ENCODE measurements at places on chromosomes 12 and 14. TPM values are rescaled to one million over a fixed set of nuclear protein-coding genes. Genes with fewer than 3 reads are reported as not detected.

The SERPINA3 gene
- 111 TPM for total RNA-seq

The HOXC12 gene
- total RNA-seq = not detected

The COX8C gene
- not detected for total RNA-seq

The SLC17A8 gene
- total RNA-seq = not detected

The SEC23A gene
- total RNA-seq = 112 TPM

The ADGRD1 gene
- 39.5 TPM for total RNA-seq

The EIF2S3B gene
- total RNA-seq = not detected

The RIPK3 gene
- 16.5 TPM for total RNA-seq

The KRT5 gene
- 59.0 TPM for total RNA-seq

The RFLNA gene
- total RNA-seq = 9.5 TPM

The ENDOU gene
- 2.3 TPM for total RNA-seq

The TRIM9 gene
- total RNA-seq = 1.5 TPM

DNA sequence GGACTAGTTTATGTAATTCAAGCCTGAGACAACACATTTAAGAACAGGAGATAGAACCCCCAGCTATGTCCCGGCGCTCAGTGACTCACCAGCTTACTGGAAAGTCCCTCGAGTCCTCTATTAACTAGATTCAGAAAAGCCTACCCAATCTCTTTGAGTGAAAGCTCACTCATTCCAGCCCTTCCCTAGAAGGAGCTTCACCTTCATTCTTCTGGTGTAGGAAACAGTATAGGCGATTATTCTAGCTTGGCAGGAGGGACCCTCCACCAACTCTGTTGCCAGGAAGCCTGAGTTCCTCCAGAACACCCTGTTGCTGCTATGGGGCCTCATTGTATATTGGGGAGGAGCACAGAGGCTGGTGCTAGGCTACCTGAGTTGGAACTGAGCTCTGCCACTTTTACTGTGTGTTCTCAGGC, 57.2 kb upstream of the AEBP2 start:
- no peak for DNase-seq

DNA sequence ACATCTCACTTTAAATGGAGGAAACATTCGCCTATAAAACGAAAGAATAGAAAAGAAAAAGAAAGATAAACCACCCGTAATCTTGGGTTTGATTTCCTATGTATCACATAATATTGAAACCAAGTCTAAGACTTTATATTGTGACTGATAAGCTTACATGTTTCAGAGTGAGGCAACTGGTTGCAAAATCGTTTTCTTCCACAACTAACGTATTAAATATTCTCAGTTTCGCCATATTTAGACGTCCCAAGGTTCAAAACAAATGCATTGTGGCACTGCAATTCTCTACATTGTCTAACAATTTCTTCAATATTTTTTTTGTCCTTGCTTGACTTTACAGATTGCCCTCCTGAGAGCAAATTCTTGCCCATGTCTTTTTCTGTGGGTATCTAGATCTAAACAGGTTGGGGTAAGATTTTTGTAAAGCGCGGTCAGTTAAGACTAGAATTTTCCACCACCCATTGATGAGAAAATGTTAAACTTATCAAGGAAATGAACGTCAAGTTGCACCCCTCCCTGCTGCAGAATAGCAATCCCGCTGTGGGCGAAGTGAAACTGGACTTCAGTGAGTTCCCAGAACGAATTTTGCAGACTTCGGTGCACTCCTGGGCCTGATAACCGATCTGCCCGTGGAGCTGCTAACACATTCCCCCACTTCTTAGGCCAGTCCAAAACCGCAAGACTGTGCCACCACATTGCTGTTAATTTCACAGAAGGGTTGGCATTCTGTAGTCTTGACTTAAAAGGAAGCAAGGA, 2.7 kb downstream of the TBX3 start:
- DNase-seq = no peak

DNA sequence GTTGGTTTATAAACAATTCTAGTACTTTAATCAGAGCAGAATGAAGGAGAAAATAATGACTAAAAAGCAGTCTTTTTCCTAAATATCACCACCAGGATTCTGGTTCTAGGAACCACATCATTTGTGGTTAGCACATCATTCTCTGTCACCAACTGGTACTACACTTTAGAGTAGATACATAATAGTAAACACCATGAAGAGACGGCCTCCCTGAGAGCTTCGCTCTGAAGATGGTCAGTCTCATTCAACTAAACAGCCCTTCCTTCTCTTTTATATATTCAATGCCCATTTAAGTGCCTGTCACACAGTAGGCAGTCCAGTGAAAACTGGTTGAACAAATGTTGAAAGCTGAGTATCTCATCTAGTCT, 10.9 kb downstream of the SLC38A2 start:
- DNase-seq = no peak

DNA sequence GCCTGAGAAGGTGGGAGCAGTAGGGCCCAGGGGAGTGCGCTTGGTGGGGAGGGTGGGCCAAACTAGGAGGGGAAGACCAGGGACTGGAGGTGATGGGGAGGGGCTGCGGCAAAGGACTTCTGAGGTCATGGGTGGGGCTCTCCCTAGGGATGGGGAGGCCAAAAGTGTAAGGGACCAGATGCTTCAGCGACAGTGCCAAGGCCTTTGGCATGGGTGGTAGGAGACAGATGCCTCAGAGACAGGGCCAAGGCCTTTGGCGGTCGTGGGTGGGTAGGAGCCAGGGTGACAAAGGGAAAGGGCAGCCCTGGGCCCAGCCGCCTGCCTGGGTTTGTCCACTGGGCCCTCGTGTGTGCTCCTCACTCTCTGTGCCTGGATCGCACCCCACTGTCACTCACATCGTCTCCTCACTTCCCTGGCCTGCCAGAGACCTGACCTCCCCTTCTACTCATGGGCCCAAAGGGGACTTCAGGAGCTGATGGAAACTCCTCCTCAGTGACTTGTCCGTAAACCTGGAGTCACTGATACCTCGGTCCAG, 13.2 kb upstream of the RABGGTA start:
- DNase-seq = no peak

DNA sequence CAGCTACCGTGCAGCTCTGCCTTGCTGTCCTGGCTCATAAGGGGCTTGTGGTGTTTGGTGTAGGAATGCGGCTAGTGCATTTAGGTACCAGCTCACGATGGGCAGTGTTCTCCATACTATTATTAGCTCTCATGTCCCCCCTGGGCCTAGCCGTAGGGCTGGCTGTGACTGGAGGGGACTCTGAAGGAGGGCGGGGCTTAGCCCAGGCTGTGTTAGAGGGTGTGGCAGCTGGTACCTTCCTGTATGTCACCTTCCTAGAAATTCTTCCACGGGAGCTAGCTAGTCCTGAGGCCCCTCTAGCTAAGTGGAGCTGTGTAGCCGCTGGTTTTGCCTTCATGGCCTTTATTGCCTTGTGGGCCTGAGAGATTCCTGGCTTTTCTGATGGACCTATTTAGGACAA, 2.1 kb downstream of the SLC39A2 start:
- DNase-seq = no peak

DNA sequence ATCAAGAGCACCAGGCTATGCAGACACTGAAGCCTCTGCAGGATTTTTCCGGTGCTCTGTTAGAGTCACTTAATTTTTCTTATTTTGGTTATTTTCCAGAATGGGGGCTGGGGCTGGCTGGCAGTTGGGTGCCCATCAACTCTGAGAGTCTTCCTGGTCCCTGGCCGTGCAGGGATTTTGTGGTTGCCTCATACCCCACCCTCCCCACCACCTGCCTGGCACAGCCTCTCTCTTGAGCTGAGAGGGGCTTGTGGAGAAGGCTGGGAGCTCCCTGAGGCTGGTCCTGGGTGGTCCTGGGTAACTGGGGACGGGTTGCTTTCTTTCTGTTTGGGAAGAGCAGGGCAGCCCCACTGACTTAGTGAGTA, 23.3 kb downstream of the LRTM2 start:
- DNase-seq = no peak

DNA sequence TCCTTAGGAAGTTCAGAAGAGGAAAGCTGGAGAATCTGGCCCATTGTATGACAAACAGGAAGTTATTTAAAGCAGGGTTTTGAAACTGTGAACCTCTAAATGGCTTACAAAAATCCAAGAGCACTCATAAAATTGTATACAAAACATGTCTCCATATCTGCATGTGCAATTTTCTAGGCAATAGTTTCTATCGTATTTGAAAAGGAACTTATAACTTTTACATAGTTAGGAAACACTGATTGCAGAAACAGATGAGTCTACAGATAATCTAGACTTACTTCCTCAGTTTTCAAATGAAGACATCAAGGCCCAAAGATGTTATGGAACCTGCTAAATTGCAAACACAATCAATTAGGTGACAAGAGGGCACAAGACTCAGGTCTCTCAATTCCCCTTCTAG, 53.3 kb upstream of the ETV6 start:
- no peak for DNase-seq

GRCh38 chr12:82124711-82125380, 233.3 kb downstream of the CCDC59 start:
- DNase-seq = no peak

DNA sequence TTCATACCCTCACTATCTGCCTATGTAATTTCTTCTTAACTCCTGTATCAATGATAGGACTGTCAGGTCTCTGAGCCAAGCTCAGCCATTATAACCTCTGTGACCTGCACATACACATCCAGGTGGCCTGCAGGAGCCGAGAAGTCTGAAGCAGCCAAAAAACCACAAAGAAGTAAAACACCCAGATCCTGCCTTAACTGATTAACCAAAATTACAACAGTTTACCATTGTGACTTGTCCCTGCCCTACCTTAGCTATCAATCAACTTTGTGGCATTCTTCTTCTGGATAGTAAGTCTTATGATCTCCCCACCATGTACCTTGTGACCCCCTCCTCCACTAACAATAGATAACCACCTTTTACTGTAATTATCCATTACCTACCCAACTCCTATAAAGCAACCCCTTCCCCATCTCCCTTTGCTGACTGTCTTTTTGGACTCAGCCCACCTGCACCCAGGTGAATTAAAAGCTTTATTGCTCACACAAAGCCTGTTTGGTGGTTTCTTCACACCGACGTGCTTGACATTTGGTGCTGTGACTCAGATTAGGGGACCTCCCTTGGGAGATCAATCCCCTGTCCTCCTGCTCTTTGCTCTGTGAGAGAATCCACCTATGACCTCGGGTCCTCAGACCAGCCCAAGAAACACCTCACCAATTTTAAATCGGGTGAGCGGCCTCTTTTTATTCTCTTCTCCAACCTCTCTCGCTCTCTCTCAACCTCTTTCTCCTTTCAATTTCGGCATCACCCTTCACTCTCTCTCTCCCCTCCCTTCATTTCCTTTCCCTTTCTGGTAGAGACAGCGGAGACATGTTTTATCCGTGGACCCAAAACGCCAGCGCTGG, 11.5 kb upstream of the LGMN start:
- no peak for DNase-seq

DNA sequence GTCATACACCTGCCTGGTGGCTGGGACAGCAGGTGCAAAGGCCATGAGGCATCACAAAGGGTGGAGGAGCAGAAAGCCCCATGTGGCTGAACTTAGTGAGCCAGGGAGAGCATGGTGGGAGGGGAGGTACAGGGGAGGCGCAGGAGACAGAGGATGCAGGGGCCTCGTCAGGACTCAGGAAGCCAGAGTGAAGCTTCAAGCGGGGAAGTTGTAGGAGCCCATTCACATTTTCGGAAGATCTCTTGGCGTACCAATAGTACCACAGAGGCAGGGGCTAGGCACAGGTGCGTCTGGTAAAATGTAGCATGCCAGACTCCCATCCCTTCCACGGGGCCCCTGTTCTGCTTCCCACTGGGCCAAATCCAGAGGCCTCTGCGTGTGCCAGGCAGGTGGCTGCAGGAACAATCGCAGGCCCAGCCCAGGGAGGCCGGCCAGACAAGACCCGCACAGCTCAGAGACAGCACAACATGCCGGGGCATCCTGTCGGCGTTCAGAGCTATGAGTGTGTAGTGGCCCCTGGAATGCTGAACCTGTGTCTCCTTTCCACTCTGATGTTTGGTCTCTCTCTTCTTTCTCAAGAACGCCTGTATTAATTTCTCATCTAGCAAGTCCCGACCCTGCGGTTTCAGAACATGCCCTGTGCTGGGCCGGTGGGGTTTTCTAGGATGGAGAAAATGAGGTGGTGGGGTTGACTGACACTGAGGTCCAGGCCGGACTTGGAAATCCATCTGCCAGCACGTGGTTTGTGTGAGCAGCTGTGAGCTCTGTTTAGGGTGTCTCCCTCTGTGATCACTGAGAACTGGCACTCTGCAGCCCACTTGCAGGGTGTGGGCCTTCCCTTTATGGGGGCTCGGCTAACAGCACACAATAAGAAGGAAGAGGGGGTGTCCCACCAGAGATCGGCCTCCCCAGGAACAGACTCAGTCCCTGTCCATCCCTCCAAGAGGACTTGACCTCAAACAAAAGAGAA, 5.5 kb upstream of the TMEM132D start:
- no peak for DNase-seq

DNA sequence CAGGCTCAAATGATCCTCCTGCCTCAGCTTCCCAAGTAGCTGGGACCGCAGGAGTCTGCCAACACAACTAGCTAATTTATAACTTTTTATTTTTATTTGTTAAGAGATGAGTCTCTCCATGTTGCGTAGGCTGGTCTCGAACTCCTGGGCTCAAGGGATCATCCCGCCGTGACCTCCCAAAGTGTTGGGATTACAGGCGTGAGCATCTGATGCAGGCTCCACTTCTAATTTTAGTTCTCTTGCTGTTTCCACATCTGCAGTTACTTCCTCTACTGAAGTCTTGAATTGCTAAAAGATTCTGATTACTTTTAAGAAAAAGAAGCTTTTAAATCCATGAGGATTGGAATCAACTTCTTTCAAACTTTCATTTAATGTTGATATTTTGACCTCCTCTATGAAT, 13.4 kb upstream of the SNX6 start:
- no peak for DNase-seq

GRCh38 chr12:130186651-130187268, 24.5 kb downstream of the FZD10 start:
- no peak for DNase-seq

- DNase-seq = no peak
These were observed 189.6 kb downstream of the DUSP6 start for GRCh38 chr12:89162589-89163261.

- DNase-seq = no peak
These were observed 61.8 kb upstream of the CATSPERB start for GRCh38 chr14:91793704-91794103.

GRCh38 chr12:130336723-130337487, 782 bp upstream of the PIWIL1 start:
- DNase-seq = no peak

GRCh38 chr14:53929871-53930715, 26.5 kb downstream of the BMP4 start:
- DNase-seq = no peak

GRCh38 chr14:68701001-68701741, 91.7 kb downstream of the ZFP36L1 start:
- DNase-seq = peak; percentile 9

- DNase-seq = no peak
These were observed 52.0 kb upstream of the OSBPL8 start for GRCh38 chr12:76611533-76611932.

- no peak for DNase-seq
These were observed 54.2 kb upstream of the RMST start for GRCh38 chr12:97408363-97408762.

- no peak for DNase-seq
These were observed 150.1 kb downstream of the PRKCH start for GRCh38 chr14:61471297-61472005.

DNA sequence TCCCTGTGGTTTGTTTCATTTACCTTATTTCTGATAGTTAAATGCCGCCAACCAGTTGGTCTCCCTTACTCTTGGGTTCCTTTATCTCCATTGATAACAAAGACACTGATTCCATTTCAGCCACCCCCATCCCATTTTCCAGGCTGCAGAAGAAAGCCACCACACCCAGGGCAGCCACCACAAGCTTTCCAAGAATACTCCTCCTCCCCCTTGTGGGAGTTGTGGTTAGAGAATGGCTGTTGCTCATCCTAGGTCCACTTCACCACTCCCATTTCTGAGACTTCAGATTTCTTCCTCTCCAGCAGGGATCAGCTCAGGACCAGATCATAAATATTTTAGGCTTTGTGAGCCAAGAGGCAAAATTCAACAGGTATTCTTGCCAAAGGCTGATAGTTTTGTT, 73.9 kb downstream of the ANO4 start:
- no peak for DNase-seq
